ENCODE measurements at places on chromosomes 4 and X. TPM values are rescaled to one million over a fixed set of nuclear protein-coding genes. Genes with fewer than 3 reads are reported as not detected.

DNA sequence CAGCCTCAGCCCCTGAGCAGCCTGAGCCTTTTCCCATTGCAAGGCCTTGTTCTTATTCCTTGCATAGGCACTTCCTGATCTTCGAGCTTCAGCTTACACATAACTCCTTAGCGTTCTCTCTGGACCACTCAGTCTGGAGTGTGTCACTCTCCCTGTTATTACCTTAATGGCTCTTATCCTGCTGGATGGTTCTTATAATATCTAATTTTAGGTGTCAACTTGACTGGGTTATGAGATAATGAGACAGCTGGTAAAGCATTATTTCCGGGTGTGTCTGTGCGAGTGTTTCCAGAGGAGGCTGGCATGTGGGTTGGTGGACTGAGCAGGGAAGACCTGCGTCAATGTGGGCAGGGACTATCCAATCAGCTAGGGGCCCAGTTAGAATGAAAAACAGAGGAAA is 75.7 kb downstream of the HAUS3 start:
- DNase-seq, result no peak

DNA sequence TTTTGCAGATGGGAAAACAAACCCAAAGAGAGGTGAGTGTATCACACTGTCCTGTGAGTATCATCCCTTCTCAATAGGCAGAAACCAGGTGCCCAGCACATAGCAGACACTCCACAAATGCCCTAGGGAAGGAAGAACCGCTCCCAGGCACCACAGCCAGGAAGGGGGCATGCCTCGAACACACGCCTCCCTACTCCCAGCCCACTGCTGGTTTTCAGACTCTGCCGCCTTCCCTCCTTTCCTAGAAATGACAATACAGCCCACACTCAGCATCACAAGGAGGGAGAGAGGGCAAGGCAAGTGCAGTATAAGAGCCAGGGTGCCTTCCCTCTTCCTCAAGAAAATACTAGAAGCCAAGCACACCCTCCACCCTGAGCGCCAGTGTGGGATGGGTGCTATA is 16.2 kb downstream of the JAKMIP1 start:
- no peak for DNase-seq

Gene ZAR1
- not detected for total RNA-seq

Gene GAGE12F
- total RNA-seq, result not detected

Gene PDLIM5
- 75.8 TPM for total RNA-seq

DNA sequence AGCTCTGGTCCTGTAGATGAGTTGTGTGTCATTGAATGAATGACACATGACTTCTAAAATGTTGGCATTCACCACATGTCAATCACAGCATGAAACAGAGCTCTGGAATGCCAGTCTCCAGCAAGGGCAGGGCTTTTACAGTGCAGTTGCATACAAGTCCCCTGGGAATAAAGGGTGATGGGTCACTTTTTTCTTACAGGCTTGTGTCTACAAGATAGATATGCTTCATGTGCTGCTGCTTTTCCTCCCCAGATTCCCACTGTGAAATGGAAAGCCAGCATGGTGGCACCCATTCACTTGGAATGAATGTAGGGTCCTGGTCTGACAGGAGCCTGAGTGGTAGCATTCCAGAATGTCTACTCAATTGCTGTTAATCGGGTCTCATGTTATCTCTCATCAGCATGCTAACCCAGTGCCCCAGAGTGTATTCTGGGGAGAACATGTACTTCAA is 159.1 kb upstream of the KIT start:
- no peak for DNase-seq

- DNase-seq, result no peak
Observed at GRCh38 chrX:119775517-119776238, 15.8 kb downstream of the RPL39 start.

Gene F9
- total RNA-seq, result not detected

Gene MTHFD2L
- total RNA-seq, result 11.0 TPM

Gene RELL1
- total RNA-seq, result 33.5 TPM

Gene GJB1
- total RNA-seq, result 1.7 TPM

DNA sequence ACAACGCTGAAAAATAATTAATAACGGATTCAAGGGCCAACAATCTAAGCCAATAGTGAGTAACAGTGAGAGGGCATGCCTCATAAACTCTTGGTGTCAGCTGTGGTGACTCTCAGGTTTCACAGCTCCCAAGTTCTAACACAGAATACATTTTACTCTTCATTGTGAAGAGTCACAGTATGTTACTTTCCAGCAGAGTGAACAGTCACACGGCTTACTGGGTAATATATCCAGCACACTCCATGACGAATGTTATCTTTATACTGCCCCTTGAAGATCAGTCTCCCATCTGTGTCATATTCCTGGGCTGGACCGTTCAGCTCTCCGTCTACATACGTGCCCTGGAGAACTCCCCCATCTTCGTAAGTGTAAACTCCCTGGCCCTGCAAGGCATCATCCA is 23.1 kb downstream of the SETD7 start:
- DNase-seq, result no peak

GRCh38 chr4:165184220-165184619 is 23.1 kb upstream of the KLHL2 start:
- no peak for DNase-seq

- DNase-seq, result no peak
Observed at GRCh38 chrX:65932173-65933084, 107.5 kb downstream of the VSIG4 start.

DNA sequence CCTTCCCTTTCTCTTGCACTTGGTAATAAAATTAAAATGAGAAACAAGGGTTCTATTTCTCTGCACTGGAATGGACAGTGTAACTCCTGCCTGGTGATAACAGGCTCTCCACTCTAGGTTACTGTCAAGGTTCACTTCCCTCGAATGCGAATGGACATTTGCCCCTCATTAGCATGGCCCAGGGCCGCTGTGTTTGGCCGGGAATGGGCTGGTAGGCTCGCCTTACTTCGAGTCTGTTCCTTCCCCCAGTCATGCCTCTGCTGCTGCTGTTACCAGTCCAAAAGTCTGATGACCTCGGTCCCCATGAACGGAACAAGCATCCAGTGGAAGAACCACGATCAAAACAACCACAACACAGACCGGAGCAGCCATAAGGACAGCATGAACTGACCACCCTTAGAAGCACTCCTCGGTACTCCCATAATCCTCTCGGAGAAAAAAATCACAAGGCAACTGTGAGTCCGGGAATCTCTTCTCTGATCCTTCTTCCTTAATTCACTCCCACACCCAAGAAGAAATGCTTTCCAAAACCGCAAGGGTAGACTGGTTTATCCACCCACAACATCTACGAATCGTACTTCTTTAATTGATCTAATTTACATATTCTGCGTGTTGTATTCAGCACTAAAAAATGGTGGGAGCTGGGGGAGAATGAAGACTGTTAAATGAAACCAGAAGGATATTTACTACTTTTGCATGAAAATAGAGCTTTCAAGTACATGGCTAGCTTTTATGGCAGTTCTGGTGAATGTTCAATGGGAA is 61.5 kb downstream of the EDNRA start:
- DNase-seq, result no peak

- DNase-seq, result no peak
Observed at GRCh38 chr4:84826681-84827080, 139.8 kb downstream of the WDFY3 start.

- DNase-seq, result no peak
Observed at GRCh38 chr4:93384241-93384640, 444.3 kb upstream of the ATOH1 start.

DNA sequence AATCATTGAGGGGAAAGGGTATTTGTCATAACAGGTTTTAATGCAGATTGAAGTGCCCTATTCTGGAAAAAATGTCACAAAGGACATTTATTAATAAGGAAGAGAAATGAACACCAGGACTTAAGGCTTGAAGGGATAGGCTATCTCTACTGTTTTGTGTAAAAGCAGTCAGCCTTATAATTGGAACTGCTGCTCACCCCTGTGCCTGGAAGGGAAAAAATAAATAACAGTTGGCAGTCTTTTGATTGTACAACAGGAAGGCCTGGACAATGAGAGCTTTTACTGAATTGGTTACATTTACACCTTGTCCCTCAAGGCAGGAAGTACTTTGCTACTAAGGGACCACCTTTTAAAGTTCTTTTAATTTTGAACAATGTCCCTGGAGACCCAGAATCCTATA is 17.8 kb upstream of the MAGED4 start:
- no peak for DNase-seq

GRCh38 chr4:37892641-37893040 is 1.8 kb downstream of the TBC1D1 start:
- peak; percentile 54 for DNase-seq

DNA sequence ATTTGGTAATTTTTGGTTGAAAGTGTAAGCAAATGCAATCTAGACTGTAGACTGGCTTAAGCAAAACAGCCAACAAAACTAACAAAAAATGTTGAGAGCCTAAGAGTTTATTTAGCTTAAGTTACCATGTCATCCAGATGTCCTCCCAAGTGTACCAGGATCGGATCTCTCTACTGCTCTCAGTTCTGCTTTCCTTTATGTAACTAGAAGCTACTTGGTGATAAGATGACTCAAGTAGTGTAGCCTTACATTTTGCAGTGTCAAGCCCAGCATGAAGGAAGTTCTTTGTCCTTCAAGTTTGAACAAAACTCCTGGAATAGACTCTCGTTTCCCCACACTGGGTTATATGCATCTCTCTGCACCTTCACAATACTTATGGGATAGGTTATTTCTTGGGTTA is 1500.0 kb downstream of the STIM2 start:
- DNase-seq, result no peak

- DNase-seq, result no peak
Observed at GRCh38 chr4:114398410-114398809, 200.2 kb upstream of the UGT8 start.

GRCh38 chr4:108351791-108352190 is 183.1 kb upstream of the LEF1 start:
- DNase-seq, result no peak

DNA sequence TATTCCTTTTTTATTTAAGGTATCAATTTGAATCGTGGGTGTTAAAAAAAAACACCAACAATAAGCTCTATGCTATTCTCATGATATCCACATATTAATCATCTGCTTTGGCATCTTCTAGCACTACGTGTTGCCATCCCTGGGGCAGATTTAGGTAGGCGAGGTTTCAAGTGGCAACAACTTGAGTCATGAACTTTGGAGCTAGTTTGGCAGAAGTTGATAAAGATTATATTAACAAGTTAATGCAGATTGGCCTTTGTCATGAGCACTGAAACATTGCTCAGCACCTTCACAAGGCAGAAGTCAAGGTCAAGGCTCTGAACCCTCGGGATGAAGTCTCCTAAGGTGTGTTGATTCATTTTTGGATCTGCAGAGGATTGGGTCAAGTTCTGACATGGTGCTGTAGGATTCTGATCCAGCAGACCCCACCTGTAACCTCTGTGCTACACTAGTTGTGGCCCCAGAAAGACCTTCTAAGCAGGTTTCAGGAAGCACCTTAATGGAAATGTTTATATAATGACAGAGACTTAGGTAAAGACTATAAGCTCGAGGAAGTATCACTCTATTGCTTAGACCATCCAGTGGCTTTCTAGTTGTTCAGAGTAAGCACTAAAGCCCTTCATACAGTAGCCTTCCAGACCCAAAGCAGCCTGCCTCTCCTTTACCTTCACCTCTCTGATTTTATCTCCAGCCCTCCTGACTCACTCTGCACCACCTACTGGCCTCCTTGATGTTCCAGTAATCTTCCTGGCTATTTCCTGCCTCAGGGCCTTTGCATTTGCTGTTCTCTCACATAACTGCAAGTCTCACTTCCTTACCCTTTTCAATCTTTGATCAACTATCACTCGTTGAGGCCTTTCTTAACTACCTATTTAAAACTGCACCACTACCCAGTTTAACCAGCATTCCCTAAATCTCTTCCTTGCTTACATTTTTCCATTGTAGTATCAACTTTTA is 117.0 kb upstream of the SLC4A4 start:
- no peak for DNase-seq

Gene GPC3
- 50.2 TPM for total RNA-seq

Measured in lower lobe of right lung (tissue), 2 donors.